LHCN-M2 (cell line): ENCODE measurements at places on chromosomes 2 and 18.

DNA sequence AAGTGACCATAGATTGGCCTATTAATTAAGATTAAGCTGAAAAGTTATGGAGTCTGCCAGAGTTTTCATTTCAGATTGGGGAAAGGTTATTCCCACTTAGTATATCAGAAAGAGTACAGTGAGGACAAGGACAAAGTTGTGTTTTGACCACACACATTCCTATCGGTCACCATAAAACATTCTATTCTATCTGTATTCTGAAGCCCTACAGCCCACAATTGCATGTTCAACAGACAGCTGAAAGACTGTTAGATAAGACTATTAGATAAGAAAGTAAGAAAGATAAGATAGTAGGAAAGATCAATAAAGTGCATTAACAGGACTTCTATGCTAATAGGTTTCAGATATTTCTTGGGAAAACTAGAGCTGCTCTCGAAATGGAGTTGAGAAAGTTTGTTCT lies 26.7 kb upstream of the ACYP2 start:
- DNase-seq, result no peak

- no peak for DNase-seq
Measured at GRCh38 chr2:238299803-238300202, 11.4 kb upstream of the PER2 start.

DNA sequence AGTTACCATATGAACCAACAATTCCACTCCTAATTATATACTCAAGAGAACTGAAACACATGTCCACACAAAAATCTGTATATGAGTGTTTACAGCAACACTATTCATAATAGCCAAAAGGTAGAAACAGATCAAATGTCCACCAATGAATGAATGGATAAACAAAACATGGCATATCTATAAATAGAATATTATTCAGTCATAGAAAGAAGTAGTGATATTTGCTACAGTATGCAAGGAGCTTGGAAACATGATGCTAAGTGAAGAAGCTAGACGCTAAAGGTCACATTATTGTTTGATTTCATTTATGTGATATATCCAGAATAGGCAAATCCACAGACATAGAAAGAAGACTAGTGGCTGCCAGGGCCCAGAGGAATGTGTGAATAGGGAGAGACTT lies 92.0 kb downstream of the RTTN start:
- no peak for DNase-seq

DNA sequence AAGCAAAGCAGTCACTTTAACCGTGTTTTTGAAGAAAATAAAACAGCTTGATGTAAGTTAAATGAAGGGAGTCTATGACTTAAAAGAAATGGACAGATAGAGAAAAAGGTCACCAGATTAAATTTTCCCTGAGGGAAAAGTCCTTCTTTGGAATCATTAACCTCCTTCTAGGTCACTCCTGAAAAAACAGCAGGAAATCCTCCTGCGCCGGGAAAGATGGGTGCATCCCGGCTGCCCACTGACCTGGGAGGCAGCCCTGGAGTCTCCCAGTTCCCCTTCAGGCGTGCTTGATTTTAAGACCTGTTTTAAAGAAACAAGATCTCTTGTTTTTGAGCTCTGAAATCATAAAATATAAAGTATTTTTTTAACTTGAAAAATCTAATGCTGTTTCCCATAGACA lies 18.4 kb upstream of the ZNF521 start:
- no peak for DNase-seq

GRCh38 chr2:138763971-138764370 lies 16.2 kb downstream of the NXPH2 start:
- DNase-seq, result no peak

GRCh38 chr2:73112913-73113854 lies at the start of gene RAB11FIP5:
RAB11FIP5 (minus strand) TSS chr2:73112948; CDS start chr2:73112777, 171 bp downstream.
- DNase-seq, result peak; percentile 78

- DNase-seq, result no peak
Measured at GRCh38 chr2:138716183-138716582, 64.0 kb downstream of the NXPH2 start.

GRCh38 chr2:54936766-54937165 lies 113.5 kb downstream of the RTN4 start:
- DNase-seq, result no peak

GRCh38 chr2:216283038-216283900 lies 89.0 kb downstream of the MARCHF4 start:
- DNase-seq, result no peak

DNA sequence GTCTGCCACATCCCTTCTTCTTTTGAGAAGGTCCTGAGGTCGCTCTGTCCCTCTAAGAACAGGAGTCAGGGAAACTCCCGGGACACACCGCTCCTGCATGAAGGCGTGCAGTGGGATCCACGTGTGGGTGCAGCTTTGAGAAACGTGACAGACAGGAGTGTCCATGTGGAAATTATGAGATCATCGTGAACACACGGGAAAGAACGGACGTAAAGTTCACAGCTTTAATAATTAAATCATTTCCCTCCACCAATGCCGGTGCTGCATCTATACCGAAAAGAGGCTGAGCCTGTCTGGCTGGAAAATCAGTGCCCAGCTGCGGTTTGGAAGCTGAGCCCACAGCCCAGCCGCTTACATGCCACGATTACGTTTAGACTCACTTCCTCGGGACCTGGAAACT lies 372.4 kb upstream of the SALL3 start:
- no peak for DNase-seq

GRCh38 chr18:70165936-70166335 lies 39.6 kb downstream of the RTTN start:
- no peak for DNase-seq

- no peak for DNase-seq
Measured at GRCh38 chr2:147554521-147555107, 290.2 kb upstream of the ACVR2A start.

GRCh38 chr2:26483516-26483915 lies 5.6 kb upstream of the OTOF start:
- DNase-seq, result peak; percentile 8

GRCh38 chr2:168355121-168355520 lies 101.0 kb upstream of the CERS6 start:
- DNase-seq, result peak; percentile 15

DNA sequence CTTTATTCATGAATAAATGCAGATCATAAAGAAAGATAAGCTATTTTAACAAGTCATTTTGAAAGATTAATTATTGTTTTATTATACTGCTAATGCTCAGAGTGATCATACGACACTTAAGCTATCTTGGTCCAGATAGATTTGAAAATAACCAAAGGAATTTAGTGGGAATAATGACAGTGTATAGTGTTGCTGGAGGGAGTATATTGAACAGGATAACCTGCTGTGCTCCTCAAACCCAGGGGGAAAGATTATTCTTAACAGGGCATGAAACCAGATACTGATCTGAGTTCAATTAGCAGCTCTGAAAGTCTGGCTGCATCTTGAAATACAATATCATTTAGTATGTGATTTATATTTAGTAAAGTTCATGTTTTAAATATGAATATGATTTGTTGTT lies 216.3 kb upstream of the ITGA4 start:
- no peak for DNase-seq

GRCh38 chr18:67428805-67429204 lies 87.7 kb downstream of the DSEL start:
- DNase-seq, result peak; percentile 88

GRCh38 chr2:85181134-85181631 lies 48.0 kb downstream of the TCF7L1 start:
- no peak for DNase-seq

GRCh38 chr2:119338826-119339561 lies 27.6 kb downstream of the C2orf76 start:
- no peak for DNase-seq

GRCh38 chr2:120939595-120940318 lies 204.1 kb downstream of the GLI2 start:
- peak; percentile 78 for DNase-seq

DNA sequence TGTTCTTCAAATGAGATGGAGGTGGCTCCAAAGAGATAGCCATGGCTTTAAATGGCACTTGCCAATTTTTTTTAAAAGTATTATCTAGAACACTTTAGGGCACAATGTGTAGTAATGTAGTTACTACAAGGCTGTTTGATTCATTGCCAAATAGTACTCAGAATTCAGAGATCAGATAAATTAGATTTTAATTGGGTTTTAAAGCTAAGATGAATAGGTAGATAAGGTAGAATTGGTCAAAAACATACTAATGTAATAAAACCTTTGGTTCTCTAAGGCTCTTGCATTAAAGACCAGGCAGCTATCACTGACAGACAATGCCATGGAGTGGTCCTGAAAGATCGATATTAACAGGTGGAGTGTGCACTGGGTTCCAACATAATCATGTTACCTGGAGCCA lies 365.9 kb downstream of the LRRTM1 start:
- DNase-seq, result no peak

DNA sequence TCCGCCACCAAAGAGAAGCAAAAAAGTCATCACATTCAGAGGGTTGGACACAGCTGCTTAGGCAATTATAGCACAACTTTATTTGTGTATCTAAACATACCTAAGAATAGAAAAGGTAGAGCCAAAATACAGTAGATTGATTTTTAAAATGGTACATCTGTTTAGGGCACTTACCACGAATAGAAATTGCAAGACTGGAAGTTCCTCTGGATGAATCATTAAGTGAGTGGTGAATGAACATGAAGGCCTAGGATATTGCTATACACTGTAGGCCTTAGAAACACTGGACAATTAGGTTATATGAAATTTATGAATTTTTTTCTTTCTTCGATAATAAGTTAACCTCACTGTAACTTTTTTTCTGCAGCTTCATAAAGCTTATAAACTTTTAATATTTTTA lies 687.0 kb downstream of the BCL11A start:
- DNase-seq, result no peak

GRCh38 chr2:96145848-96146152 lies 560 bp upstream of the DUSP2 start:
- no peak for DNase-seq

DNA sequence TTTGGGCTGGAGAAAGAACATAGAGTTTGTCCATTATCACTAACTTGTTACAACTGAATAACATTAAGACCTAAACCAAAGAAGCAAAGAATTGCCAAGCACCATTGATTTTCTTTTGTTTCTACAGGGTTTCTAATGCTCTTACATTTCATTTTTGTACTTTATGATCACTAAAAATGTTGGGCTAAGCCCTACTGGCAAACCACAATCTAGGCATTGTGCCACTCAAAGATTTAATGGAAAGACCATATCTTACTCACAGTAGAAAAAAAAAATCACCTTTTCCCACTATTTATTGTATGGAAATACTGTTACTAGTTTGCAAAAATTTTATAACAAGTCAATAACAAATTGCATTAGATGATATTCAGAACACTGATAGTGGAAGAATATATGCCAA lies 447.4 kb upstream of the PKDCC start:
- DNase-seq, result no peak

DNA sequence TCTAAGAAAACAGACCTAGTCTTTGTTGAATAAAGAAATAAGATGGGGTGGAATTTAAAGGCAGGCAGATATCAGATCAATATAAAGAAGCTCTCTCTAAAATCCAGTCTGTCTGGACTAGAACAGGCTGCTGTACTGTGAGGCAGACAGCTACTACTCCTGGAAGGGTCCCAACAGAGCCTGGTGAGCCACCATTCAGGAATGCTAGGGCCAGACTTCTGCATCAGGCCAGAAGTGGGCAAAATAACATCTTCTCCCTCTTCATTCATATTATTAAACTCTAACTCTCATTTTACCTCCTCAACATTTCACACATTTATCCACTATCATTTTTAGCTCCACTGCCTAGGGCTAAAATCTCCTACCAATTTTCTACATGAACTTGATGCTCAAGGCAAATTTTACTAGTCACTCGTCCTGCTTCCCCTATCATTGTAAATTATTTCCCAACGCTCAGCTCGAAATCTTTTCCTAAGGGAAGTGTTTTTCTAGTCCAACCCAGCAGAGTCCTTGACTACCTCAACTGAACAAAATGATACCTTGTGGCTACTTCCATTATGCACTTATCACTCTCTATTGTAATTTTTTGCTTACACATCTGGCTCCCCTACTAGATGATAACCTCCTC lies 45.2 kb upstream of the GLS start:
- DNase-seq, result peak; percentile 88

DNA sequence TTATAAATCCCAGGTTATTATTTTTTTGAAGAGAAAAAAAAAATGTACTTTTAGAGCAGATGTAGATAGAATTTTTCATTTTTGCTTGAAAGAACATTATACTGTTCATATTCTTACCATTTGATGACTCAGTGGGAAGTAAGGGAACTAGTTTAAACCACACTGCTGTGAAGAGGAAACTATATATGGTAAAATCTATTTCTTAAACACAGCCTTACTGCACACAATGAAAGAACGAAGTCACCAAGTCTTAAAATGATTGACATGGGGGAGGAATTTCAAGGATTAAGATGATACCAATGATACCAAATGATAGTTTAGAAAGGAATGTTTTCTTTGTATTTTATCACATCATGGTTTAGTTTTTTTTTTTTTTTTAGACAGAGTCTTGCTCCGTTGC lies 5.0 kb downstream of the ACTR2 start:
- DNase-seq, result peak; percentile 85

DNA sequence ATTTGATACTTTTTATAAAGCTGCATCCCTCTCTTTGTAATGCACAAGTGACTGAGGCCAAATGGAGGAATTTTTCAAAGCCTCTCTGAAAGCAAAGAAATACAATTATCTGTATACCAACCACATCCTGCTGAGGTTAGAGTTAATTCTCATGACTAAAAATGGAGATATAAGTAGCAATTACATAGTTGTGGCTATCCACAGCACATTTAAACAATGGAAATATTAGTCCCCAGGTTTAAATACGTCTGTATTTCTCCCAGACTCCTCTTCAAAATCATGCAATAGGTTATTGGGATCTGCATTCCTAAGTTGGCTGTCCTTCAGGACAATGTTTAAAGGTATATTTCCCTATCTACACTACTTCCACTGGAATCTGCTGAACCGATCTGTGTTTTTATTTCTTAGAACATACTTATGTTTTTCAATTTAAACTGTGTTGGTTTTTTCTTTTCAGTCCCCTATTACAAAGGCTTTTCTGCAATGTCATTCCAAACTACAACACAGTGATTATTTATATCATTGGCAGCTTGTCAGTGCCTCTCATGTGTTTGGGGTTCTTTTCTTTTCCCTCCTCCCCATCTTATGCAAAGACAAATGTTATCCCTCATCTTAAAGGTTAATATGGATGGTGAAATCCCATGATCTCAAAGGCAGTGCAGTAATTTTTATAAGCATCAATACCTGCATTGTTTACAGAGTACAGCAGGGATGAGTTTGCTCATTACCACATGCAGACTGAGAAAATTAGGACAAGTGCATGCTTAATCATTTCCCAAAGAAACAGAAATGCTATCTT lies 134.8 kb upstream of the FSHR start:
- no peak for DNase-seq

DNA sequence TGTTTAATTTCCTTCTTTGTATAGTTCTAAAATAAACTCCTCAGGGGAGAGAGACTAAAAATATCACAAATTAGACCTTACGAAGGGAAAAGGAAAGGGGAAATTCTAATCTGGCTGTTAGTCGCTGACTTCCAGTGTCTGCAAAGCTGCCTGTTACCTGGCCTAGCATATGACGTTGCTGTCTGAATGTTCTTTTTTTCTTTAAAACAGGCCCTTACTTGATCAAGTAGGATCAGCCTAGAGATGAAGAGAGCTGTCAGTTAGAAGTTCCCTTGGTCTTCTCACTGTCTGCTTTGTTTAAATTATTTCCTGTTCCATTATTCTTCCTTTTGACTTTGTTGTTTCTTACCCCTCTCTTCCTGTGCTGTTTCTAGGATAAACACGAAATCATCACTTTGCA lies 11.2 kb downstream of the NCK2 start:
- no peak for DNase-seq
